ENCODE measurements at places on chromosomes 7 and 10.

- DNase-seq, result no peak
Observed at GRCh38 chr10:8052341-8052955, 2.0 kb upstream of the GATA3 start.

GRCh38 chr10:79133416-79133815 is 64.7 kb downstream of the ZMIZ1 start:
- DNase-seq, result no peak

GRCh38 chr7:36583318-36583717 is 141.0 kb downstream of the AOAH start:
- no peak for DNase-seq

DNA sequence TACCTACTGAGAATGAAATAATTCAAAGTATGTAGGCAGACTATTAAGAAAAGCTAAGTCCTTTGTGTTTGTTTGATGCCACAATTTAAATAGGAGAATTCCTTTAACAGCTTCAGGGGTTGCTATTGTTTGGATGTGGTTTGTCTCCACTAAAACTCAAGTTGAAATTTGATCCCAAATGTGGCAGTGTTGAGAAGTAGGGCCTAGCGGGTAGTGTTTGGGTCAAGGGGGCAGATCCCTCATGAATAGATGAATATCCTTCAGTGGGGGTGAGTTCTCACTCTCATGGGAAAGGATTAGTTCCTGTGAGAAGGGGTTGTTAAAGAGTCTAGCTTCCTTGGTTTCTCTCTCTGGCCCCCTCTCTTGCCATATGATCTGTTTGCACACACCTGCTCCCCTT is 97.0 kb downstream of the HGF start:
- DNase-seq, result no peak

DNA sequence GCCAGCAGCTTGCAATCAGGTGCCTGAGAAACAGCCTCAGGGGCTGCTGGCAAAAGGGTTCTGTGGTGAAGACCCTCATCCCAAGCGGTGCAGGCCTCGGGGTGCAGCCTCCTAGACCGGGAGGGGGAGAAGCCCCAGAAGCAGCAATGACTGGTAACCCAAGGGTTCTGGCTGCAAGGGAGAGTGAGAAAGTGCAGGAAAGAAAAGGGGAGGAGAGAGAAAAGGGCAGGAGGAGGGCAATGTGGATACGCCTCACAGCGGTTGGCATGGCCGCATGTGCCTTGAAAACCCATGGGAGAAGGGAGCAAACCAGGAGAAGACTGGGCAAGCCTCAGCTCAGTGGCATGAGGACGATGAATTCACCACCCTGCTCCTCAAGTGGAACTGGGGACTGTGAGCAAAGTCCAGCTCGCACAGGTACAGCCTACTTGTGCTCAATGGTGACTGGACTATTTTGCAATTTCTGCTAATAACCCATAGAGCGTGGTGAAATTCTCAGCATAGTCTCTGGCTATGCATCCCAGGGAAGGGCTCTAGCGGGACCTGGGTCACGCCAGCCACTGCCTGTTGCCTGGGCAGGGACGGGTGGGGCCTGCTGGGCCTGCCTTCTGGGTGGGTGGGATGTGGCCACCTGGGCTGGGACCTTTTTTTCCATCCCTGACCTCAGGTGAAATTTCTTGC is 6.2 kb downstream of the CLRN3 start:
- no peak for DNase-seq

DNA sequence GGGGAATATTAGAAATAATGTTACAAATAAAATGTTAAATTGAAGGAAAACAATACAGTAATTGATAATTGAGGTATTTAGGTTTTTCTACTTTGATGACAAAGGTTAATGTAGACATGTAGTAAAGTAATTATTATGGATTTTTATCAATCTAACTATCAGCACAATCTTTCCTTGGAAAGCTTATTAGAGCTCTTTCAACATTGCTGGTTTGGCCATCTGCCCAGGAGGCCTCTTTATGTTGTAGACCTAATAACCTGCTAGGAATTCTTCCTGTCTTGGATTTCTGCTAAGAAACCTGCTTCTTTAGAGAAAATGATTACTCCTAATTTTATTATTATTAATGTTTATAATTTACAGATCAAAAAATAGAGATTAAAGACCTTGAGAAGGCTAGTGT is 78.9 kb downstream of the CHRM2 start:
- no peak for DNase-seq

DNA sequence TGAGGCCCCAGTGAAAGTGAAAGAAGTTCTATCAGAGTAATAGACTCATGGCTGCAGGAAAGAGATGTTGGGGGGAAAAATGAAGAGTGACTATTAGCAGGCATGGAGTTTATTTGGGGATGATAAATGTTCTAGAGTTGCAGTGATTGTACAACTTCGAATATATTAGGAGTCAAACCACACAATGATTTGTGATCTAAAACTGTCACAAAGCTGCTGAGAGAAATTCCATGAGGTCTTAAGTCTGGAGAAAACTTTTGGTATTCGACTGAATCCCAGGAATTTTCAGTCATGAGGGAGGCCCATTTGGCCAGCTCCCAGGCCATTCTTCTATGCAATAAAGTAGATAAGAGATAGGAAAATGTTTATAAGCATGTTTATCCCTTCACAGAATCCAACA is 55.9 kb upstream of the UNC5B start:
- no peak for DNase-seq

GRCh38 chr10:34613491-34613890 is 201.6 kb downstream of the PARD3 start:
- no peak for DNase-seq

DNA sequence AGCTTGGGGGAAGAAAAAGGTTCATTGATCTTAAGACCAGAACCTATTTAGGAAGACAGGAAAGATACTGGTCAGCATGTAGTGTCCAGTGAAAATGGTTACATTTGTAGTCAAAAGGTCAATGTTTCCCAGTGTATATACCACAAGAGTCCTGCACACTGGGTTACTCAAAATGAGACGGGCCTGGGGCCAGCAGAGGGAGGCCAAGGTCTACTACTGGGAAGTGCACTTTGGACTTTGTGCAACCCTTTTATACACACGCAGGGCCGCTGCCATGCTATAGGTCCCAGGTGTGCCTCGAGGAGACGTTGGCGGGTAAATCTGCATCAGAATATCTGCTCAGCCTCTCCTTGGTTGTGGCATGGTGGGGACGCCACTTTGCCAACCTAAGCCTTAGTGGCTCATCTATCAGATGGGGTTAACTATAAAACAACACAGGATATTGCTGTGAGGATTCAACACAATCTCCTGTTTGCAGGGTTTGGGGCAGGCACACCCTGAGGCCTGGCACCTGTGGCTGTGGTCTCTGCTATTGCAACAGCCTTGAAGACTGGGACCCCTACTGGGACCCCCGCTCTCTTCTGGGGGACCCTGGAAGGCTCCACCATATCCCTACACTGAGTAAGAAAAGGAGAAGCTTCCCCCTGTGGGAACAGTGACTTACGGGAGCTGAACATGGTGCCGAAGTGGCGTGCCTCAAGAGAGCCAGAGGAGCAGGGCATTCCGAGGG is 19.7 kb downstream of the CLRN3 start:
- no peak for DNase-seq

GRCh38 chr7:33554046-33554445 is 351.3 kb upstream of the BMPER start:
- no peak for DNase-seq

DNA sequence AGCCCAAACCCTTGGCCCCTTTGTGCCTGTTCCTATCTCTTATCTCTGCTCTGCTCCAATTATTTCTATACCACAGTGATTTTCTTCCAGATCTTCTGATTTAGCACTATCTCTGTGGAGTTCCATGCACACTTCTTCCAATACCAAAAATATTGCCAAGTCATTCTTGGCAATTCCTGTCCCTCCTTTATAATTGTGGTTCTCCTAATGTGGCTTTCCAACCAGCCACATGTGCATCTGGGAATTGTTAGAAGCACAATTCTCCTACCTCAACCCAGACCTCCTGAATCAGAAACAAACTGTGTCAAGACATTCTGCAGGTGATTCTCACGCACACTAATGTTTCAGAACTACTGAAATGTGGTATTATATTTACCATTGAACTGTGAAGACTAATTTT is 447.8 kb upstream of the IGFBP3 start:
- no peak for DNase-seq

DNA sequence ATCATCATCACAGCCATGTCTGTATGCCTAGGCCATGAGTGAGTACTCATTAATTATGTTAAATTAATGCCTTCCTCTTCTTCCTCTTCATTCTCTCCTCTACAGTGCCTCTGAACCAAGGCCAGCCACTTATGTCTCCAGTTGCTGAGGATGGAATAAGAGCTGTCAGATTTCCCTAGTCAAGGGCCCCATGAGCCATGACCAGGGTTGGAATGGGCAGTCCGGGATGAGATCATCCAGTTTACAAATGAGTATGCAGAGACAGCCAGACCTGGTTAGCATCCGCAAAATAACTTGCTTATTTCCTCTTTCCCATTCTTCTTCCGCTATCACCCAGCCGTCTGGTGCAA is 342.7 kb downstream of the GRID1 start:
- DNase-seq, result no peak

DNA sequence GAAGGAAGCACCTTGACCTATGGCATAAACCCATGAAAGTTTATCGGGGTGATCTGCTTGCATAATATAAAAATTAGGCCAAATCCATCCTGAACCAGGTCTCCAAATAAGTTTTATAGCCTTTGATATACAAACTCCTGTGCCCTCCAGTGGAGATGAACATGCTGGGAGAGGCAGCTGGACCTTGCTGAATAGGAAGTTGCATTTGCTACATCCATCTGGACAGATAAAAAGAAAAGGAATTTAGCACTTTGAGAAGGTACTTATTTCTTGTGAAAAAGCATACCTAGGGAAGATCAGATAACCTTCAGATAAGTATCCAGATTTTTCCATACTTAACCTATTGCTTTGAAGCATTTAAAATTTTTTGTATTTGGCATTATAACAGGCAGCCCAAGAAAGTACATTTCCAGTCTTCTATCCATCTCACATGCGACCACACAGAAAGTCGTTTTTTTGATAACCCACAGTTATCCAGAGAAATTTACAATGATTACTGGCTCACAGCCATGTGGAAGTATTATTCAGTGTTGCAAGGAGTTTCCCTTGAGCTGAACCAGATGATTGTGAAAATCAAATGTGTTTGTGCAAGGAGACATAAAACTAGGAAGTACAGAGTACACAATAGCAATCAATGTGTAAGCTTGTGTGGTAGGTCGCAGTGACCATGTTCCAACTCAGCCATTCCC is 124.4 kb upstream of the STK17A start:
- no peak for DNase-seq

DNA sequence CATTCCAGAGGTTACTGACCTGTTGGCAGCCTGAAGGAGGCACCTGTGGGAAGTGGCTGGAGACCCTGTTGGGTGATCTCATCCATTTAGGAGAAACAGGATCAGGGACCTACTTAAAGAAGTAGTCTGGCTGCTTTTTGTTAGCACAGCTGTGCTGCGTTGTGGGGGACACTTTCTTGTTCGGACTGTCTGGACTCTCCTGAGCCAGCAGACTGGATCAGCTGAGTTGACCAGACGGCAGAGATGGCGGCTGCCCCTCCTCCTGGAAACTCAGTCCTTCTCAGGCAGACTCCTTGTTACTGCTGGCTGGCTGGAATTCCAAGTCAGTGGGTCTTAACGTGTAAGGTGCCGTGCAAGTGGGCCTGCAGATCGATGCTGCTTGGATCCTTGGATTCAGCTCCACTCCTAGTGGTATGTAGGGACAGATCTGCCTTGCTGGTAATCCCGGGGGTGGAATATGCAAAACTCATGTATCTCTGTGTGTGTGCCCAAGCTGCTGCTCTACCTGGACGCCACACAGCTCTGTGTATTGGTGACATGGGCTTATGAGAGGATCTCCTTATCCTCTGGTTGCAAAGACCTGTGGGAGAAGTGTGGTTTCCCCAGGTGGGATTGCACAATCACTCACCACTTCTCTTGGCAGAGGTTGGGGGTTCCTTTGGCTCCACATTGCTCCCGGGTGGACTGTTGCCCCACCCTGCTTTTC is 87.3 kb downstream of the CCSER2 start:
- no peak for DNase-seq

DNA sequence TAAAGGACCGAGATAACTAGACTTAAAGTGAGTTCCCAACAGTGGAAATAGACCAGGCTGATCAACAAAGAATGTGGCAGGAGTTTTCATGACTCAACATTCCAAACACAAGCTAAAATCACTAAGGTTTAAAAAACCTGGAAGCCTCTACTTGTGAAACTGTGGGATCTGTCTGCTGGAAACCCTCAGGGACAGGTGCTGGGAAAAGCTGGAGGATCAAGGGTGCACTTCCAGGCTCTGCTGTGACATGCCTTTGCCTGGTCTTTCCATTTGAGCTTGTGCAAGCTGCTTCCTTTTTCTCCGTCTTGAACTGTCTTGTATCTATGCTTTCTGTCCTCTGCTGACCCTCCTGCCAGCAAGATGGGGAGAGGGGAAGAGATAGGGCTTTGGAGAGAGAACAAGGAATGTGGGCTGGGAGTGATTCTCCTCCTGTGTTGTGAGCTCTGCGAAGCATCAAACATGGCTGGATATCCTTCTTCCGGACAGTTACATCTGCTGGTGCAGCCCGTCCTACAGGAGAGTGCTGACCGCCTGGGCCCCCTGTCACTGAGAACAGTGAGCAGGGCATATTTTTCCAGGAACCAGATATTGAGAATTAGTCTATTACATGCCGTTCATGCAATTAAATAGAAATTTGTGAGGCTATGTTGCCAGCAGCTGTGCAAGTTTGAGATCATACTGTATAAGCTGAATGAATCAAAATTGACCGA is 25.5 kb downstream of the ARHGAP22 start:
- DNase-seq, result no peak

GRCh38 chr10:15824498-15824897 is 35.8 kb downstream of the MINDY3 start:
- DNase-seq, result no peak

GRCh38 chr10:118800920-118801319 is 46.1 kb upstream of the CACUL1 start:
- DNase-seq, result no peak

DNA sequence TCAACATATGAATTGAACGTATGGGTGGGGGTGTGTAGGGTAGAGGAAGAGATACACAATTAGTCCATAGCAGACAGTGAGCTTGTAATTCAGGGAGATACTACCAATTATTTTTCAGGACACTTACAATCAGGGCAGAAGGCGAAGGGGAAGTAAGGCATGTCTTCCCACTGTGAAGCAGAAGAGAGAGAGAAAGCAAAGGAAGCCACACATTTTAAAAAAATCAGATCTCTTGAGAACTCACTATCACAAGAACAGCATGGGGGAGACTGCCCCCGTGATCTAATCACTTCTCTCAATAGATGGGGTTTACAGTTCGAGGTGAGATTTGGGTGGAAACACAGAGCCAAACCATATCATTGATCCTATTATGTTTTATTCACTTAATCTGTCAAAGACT is 116.4 kb upstream of the RPA3 start:
- no peak for DNase-seq

GRCh38 chr7:37491919-37492694 is 43.4 kb upstream of the ELMO1 start:
- DNase-seq, result no peak

DNA sequence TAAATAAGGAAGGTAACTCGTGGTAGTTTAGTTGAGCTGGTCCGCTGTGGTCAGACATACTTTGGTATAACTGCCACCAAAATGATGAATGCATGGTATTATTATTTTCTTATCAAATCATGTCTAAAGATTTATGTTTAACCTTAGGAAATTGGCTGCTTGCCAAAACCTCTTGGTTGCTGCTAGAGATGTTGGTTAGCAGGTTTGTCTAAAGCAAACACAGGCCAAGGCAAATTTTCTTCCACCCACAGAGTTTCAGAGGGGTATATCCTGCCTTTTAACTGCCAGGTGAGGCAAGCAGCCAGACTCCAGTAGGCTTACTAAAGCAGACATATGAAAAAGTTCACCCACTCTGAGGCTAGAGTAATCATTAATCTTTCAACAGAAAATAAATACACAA is 101.4 kb downstream of the SEMA3E start:
- DNase-seq, result no peak
